Activated naive CD8-positive, alpha-beta T cell treated with anti-CD3 and anti-CD28 coated beads for 36 hours (primary cell): ENCODE measurements at places on chromosomes 7 and 10. TPM values are rescaled to one million over a fixed set of nuclear protein-coding genes. Genes with fewer than 3 reads are reported as not detected.

Gene ACBD7
- 1.3 TPM for total RNA-seq

Gene ABCB4
- total RNA-seq, result 0.43 TPM

GRCh38 chr7:108503112-108504026 lies 22.6 kb downstream of the PNPLA8 start:
- H3K4me3 ChIP-seq, result no peak overlapping the region
- no peak for DNase-seq
- peaks cover 12% of the 10 kb centered on the region for H3K4me1 ChIP-seq
- peaks cover 3% of the 10 kb centered on the region for H3K36me3 ChIP-seq
- peak overlapping the region; percentile 59 for H3K27ac ChIP-seq
- H3K27me3 ChIP-seq, result no peaks in the 10 kb centered on the region

DNA sequence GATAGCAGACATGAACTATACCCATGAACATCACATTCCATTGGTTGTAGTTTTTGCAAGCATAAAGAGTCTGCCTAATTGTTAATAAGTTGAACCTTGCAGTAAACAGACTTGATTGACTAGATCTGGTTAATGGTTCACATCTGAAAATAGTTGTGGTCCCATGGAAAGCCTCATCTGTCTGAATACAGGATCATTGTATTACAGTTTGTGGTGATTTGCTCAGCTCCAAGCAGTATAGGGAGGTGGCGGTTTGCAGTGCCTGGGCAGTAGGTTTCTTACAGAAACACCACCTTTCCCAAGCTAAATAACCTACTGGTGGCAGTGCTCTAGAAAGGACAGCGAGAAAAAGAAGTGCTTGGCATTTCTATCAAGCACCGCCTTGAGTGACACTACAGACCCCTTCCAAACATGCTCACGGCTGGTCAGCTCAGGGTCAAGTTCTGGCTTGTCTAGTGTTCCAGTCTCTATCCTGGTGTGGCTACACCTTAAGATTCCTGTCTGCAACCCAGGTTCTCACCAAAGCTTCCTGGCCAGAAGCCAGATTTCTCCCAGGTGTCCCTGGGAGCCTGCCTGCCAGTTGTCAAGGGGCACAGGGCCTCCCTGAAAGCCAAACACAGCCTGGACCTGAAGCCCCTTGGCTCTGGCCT lies 119.9 kb downstream of the FANK1 start:
- no peak for DNase-seq
- no peaks in the 10 kb centered on the region for H3K36me3 ChIP-seq
- H3K27ac ChIP-seq, result no peak overlapping the region
- H3K27me3 ChIP-seq, result peaks cover 16% of the 10 kb centered on the region
